Umbilical cord (tissue), 2 donors: ENCODE measurements at places on chromosomes 2 and 18. TPM values are rescaled to one million over a fixed set of nuclear protein-coding genes. Genes with fewer than 3 reads are reported as not detected.

GRCh38 chr2:7726989-7727388 lies 809.8 kb downstream of the RNF144A start:
- no peak for DNase-seq

GRCh38 chr2:232415138-232415690 lies 8.6 kb downstream of the ALPG start:
- no peak for DNase-seq

DNA sequence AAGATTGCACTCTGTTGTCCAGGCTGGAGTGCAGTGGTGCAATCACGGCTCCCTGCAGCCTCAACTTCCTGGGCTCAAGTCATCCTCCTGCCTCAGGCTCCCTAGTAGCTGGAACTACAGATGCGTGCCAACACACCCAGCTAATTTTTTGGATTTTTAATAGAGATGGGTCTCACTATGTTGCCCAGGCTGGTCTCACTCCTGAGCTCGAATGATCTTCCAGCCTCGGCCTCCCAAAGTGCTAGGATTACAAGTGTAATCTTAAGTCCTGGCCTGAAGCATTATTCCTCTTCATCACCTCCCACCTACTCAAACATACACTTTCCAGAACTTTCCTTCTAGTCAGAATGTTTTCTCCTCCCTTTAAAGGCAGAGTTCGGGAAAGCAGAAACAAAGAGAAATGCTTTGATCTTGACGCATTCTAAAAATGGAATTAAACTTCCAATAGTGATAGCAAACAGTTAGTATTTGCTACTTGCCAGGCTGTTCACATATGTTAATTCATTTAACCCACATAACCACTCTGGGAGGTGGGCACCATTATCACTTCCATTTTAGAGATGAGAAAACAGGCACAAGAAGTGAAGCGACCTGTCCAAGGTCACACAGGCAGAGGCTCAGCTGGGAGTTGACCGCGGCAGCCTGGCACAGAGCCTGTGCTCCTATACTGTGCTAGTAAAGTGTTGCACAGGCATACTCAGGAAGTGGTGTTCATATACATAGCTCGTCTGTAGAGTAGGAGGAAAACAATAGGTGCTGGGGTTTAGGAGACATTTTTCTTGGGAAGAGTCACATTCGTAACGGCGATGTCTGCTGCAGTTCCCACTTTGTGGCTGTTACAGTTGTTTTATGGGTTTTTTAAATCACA lies 24.6 kb downstream of the TEX44 start:
- DNase-seq, result no peak

DNA sequence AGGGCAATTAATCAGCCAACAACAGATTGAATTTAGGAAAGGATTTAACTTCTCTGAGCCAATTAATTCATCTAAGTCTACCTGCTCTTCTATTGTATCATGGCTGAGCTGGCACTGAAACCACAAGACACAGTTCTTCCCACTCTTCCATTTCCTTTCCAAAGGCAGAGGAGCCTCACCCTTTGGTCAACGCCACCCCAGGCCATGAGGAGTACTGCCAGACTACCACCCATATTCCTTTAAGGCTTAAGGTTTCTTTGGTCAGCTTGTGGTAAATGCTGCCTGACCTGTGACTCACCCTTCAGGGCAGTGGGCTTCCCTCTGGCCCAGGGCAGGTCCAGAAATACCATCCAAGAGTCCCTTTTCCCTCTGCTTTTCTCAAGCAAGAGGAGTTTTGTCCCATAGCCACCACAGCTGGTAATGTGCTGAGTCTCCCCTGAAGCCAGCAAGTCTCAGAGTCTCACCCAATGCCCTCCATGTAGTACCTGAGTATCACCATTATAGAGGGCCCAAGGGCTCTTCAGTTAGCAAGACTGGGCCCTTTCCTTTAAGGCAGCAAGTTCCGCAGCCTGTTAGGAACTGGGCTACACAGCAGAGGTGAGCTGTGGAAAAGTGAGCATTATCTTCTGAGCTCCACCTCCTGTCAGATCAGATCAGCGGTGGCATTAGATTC lies 900.5 kb upstream of the CRIM1 start:
- no peak for DNase-seq

DNA sequence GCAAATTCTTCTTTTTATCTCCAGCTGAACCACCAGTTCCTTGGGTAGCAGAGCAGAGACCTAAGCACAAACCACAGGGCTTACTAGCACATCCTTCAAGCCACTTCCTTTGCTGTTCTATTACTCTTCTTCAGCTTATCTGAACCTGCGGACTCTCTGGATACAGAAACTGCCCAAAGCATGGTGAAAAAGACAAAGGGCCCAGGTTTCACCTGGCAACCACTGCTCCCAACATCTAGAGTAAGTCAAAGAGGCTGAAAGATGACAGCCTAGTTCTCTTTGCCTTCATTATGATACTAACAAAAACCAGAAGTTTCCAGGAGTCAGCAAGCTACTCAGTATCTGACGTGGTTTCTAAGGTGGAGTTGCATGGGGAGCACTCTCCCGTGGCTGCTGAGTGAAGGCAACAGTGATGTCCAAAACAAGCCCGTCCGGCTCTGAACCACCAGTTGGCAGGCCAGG lies 43.4 kb downstream of the KANSL3 start:
- DNase-seq, result no peak

GRCh38 chr18:50696436-50696835 lies 123.4 kb downstream of the MRO start:
- no peak for DNase-seq

GRCh38 chr2:18159896-18160295 lies 281.4 kb downstream of the KCNS3 start:
- peak; percentile 17 for DNase-seq

DNA sequence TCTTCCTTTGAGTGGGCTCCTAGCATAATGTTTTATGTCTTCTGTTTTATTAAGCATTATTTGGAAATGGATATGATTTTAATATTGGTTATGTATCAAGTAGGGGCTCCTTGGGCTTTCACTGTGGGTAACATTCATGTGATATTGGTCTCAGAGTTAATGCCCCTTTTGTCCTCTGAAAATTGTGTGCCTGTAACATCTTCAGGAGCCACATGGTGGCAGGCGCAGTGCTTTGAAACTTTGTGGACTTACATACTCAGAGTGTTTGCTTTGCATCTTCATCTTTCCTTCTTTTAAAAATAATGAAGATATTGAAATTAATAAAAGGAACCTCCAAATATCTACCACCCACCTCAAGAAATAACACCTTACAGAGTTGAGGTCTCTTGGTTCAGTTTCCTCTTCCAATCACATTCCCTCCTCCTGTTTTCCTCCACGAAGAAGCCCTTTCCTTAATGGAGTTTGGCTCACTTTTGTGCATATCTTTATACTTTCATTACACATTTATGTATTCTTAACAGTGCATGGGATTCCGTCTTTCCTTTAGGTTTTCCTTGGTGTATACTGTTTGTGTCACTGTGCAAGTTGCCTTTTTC lies 73.5 kb downstream of the LIMS1 start:
- DNase-seq, result peak; percentile 48

- DNase-seq, result no peak
These were observed 373.8 kb upstream of the RAB6C start for GRCh38 chr2:129605646-129606045.

The NEB gene
- 9.6 TPM for total RNA-seq

The CDH2 gene
- total RNA-seq, result 53.4 TPM

The MDH1B gene
- total RNA-seq, result 6.3 TPM

The CAPN13 gene
- not detected for total RNA-seq

The CDH7 gene
- 6.5 TPM for total RNA-seq
